Hematopoietic multipotent progenitor cell treated with erythropoietin and hydrocortisone succinate and interleukin-3 and kit ligand, for 6 days (in vitro differentiated cells): ENCODE measurements at places on chromosomes 16 and 17.

DNA sequence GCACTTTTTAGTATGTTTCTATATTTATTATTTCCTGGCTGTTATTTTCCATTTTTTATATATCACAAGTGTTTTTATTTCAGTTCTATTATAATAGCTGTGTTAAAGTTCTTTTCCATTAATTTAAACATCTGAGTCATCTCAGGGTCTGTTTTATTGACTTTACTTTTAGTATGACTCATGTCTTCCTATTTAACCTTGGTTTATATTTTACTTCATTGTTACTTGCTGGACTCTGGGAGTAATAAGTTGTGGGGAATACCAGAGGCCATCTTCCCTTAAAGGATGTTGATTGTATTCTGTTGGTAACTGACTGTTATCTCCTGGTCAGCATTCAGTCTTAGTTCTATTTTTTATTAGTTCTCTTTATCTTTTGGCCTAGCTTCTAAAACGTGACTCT lies 1508.2 kb downstream of the CDH11 start:
- DNase-seq = no peak

DNA sequence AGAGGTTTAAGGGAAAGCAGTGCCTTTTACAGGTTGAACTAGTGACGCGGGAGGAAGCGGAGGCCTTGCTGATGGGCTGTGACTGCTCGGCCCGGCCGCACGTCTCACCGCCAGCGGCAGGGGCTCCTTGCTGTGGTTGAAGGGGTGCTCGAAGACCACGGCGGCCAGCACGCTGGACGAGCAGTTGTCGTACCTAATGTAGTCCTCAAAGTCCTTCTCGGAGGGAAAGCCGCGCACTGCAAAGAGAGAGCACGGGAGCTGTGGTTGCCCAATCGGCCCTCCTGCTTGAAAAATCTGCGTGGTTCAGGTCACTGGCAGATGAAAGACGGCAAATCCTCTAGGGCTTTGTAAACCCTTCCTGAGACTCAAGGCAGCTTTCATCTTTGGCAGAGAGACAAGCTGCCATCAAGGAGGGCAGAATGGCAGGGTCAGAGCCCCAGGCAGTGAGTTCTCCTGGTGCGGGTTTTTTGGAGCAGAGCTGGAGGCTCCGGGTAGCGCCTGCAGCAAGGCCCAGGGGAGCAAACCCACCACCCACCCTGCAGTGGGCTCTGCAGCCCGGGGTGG lies 16.1 kb downstream of the ABCA3 start:
- no peak for DNase-seq

- DNase-seq = peak; percentile 67
These were observed 100.1 kb downstream of the RAB11FIP4 start for GRCh38 chr17:31491376-31492131.

DNA sequence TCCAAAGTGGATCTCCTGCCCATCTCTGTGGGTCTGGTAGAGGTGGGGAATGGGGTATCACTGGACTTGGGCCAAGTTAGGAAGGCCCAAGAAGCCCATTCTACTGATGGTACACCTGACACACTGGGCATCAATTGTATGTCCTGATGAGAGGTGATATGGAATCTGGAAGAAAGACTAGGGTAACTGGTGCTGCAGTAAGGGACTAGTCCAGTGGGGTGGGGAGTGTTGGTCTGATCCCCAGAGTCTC lies 5.9 kb upstream of the NFATC3 start:
- no peak for DNase-seq

GRCh38 chr16:3625911-3626732 lies 14.7 kb upstream of the SLX4 start:
- peak; percentile 76 for DNase-seq

- no peak for DNase-seq
These were observed 172.5 kb downstream of the AHSP start for GRCh38 chr16:31700200-31700529.

DNA sequence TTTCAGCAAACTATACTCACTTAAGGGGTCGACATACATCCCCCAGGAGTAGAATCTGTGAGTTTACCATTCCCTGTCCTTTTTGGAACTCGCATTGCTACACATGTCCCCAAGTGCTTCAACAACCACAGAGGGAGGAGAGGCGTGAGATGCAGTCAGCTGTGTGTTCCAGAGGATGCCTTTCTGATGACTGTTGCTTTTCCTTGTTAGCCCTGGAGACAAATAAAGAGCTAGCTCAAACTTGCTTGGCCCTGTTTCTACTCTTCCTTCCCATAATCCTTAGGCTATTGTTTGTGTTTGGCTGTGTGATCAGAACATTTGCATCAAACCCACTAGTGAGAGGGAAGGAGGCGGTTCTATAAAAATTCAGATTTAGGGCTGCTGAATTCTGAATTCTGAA lies 264.0 kb downstream of the ENGASE start:
- no peak for DNase-seq

DNA sequence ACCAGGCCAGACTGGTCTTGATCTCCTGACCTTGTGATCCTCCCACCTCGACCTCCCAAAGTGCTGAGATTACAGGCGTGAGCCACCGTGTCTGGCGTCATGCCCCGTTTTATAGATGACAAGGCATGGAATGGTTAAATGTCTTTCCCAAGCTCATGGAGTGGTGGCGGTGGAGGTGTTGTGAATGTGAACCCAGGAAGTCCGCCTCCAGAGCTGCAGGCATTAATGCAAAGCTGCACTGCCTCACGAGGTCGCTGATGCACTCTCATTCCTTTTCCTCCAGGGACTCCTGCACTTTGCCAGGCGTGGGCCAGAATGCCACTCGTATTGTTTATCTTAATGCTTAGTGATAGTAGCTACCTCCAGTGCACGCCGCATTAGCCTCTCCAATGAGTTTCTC lies 149.6 kb downstream of the WWOX start:
- DNase-seq = no peak
